ENCODE measurements at places on chromosomes 11 and 22. TPM values are rescaled to one million over a fixed set of nuclear protein-coding genes. Genes with fewer than 3 reads are reported as not detected.

The OR52A1 gene
- total RNA-seq: not detected

GRCh38 chr11:10208131-10208575, 85.9 kb downstream of the SBF2 start:
- no peak overlapping the region for H3K4me3 ChIP-seq
- H3K4me1 ChIP-seq: peaks cover 25% of the 10 kb centered on the region
- H3K36me3 ChIP-seq: no peaks in the 10 kb centered on the region
- peak; percentile 70 for DNase-seq

The SMDT1 gene
- 3.5 TPM for total RNA-seq

DNA sequence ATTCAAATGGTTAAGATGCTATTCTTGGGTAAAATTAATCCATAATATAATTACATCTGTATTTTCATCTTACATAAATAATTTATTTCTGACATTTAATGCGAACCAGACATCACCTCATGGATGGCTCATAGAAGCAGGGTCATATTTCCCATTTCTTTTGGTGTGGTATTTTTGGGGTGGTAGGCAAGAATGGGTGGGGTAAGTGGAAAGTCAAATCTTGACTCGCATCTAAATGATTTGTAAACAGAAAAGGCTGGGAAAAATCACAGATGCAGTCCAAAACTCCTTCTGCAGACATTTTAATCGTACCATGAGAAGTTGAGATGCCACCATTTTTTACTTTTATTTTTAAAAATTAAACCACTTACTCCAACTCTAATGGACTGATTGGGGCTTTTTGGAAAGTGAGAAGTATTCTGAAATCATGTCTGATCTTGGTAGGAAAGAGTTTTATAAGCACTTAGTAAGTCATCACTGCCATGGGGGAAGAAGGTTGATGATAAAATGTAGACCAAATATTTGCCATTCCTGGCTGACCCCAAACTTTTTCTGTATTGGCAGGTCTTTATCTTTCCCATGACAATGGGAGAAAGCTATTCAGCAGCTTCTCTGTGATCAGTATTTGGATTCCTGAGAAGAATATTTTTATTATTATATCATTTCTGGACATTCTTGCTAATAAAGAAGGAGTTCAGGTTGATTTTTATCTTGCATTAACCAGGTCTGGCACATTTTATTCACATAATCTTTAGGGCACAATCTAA, 47.2 kb upstream of the BLID start:
- peaks cover 96% of the 10 kb centered on the region for H3K4me1 ChIP-seq
- peaks cover 53% of the 10 kb centered on the region for H3K36me3 ChIP-seq
- no peaks in the 10 kb centered on the region for H3K27me3 ChIP-seq
- peak; percentile 70 for DNase-seq

- no peak overlapping the region for H3K27ac ChIP-seq
- peak; percentile 29 for DNase-seq
- H3K36me3 ChIP-seq: no peaks in the 10 kb centered on the region
- H3K4me3 ChIP-seq: no peak overlapping the region
- peaks cover 70% of the 10 kb centered on the region for H3K27me3 ChIP-seq
Observed at GRCh38 chr11:44333271-44334218, 23.6 kb upstream of the ALX4 start.

DNA sequence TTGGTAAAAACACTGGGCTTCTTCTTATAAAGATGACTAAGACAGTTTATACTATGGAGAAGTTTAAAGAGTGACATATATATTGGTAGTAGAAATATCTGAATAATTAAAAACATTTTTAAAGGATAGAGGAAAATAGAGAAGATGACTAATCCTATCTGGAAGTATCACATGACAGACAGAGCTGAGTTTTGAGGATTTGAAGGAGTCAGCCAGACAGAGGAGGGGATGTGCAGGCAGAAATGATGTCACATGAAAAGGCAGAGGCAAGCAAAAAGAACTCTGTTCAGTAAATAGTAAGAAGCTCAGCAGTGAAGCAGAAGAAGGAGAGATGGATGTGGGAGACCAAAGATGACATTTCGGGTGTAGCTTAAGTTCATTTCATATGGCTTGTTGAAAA, 1.6 kb downstream of the OR10A2 start:
- no peaks in the 10 kb centered on the region for H3K4me1 ChIP-seq
- H3K27me3 ChIP-seq: no peaks in the 10 kb centered on the region
- no peaks in the 10 kb centered on the region for H3K36me3 ChIP-seq
- no peak overlapping the region for H3K27ac ChIP-seq
- no peak overlapping the region for H3K4me3 ChIP-seq

GRCh38 chr11:123640029-123640428, 14.4 kb downstream of the SCN3B start:
- peaks cover 36% of the 10 kb centered on the region for H3K27me3 ChIP-seq
- H3K4me3 ChIP-seq: no peak overlapping the region
- no peak overlapping the region for H3K27ac ChIP-seq

DNA sequence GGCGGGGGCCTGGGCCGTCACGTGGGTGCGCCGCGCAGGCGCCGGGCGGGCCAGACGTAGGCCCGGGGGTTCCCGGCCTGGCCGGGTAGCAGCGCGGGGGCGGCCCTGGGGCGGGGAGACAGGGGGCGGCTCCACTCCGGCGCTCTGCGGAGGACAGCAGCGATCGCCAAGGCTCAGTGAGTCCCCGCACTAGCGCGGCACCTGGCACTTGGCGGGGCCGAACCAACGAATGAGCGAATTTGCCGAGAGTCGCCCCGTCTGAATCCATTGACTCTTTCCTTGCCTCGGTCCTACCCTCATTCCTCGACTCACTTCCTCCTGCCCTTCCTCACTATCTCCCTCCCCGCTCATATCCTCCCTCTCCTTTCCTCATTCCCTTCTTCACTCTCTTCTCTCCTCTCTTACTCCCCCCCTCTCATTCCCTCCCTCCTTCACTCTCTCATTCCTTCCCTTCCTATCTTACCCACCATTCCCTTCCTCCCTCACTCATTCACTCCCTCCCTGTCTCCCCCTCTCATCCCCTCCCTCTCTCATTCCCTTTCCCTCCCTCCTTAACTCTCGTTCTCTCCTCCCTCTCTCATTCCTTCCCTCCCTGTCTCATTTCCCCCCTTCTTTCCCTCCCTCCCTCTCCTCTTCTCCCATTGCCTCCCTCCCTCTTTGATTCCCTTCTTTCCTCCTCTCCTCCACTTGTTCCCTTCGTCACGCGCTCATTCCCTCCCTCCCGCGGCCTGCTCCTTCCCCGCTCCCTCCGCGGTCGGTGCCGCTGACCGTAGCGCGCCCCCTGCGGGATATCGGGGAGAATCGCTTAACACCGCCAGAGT, 476 bp upstream of the KLHL22 start:
- DNase-seq: peak; percentile 98
- H3K4me1 ChIP-seq: peaks cover 9% of the 10 kb centered on the region
- H3K36me3 ChIP-seq: no peaks in the 10 kb centered on the region

The OR56A1 gene
- total RNA-seq: not detected

DNA sequence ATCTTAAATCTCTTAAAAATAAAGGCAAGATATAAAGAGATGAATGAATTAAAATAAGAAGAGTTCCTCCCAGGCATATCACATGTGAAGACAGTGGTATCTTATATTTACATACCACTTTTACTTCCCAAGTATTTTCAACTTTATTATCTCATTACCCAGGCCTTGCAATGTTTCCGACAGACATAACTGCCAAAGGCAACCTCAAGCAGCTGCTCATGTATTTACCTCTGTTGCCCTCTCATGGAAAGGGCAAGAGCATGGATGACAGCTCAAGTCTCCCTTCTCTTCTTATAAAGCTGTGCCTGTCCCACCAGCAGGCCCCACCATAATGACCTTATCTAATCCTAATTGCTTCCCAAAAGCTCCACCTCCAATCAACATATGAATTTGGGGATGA, 894.2 kb downstream of the NTM start:
- DNase-seq: no peak
- no peaks in the 10 kb centered on the region for H3K4me1 ChIP-seq
- no peak overlapping the region for H3K4me3 ChIP-seq
- H3K36me3 ChIP-seq: no peaks in the 10 kb centered on the region
- no peaks in the 10 kb centered on the region for H3K27me3 ChIP-seq
- H3K27ac ChIP-seq: no peak overlapping the region

GRCh38 chr11:17683377-17684161, 35.8 kb upstream of the MYOD1 start:
- peaks cover 11% of the 10 kb centered on the region for H3K27me3 ChIP-seq
- no peaks in the 10 kb centered on the region for H3K36me3 ChIP-seq
- no peak overlapping the region for H3K27ac ChIP-seq
- no peak overlapping the region for H3K4me3 ChIP-seq
- no peaks in the 10 kb centered on the region for H3K4me1 ChIP-seq

GRCh38 chr11:118870396-118871343, 13.0 kb upstream of the CXCR5 start:
- peaks cover 6% of the 10 kb centered on the region for H3K4me1 ChIP-seq
- DNase-seq: peak; percentile 44
- H3K27ac ChIP-seq: peak overlapping the region; percentile 14
- no peaks in the 10 kb centered on the region for H3K36me3 ChIP-seq

DNA sequence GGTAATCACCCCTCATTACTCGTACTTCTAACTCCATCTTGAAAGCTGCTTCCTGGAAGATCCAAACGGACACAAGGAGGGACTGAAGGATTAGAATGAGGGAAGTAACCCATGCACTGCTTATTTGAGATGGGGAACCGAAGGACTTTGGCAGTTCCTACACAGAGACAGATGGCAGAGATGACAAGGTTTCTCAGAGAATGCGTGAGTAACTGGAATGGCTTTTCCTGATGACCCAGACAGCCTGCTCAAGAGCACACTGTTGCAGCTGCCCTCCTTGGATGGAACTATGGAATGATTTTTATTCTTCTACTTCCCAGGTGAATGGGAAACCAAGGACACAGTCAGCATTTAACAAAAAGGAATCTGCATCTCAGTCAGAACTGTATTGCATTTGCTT, 7.3 kb downstream of the KCNJ11 start:
- H3K4me3 ChIP-seq: no peak overlapping the region
- no peaks in the 10 kb centered on the region for H3K36me3 ChIP-seq
- peak; percentile 50 for DNase-seq
- no peaks in the 10 kb centered on the region for H3K27me3 ChIP-seq
- no peak overlapping the region for H3K27ac ChIP-seq

The CCDC73 gene
- total RNA-seq: not detected

DNA sequence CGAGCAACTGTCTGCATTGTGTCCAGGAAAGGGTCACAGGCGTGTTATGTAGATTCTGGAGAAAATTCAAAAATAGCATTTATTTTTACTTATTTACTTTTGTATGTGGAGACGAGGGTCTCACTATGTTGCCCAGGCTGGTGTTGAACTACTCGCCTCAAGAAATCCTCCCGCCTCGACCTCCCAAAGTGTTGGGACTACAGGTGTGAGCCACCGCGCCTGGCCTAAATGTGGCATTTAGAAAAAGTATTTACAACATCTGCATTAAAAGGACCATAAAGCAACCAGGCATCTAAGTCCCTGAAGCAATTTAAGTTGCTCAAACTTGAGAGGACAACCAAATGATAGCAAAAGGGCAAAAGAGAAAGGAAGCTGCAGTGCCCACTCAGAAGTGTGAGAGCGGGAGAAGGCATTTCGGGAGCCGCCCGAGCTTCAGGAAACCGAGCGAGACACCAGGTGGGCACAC, 595 bp downstream of the TRIM66 start:
- H3K36me3 ChIP-seq: peaks cover 31% of the 10 kb centered on the region
- no peaks in the 10 kb centered on the region for H3K27me3 ChIP-seq
- peaks cover 7% of the 10 kb centered on the region for H3K4me1 ChIP-seq
- H3K27ac ChIP-seq: peak overlapping the region; percentile 90
- H3K4me3 ChIP-seq: peak overlapping the region; percentile 95
- DNase-seq: no peak

DNA sequence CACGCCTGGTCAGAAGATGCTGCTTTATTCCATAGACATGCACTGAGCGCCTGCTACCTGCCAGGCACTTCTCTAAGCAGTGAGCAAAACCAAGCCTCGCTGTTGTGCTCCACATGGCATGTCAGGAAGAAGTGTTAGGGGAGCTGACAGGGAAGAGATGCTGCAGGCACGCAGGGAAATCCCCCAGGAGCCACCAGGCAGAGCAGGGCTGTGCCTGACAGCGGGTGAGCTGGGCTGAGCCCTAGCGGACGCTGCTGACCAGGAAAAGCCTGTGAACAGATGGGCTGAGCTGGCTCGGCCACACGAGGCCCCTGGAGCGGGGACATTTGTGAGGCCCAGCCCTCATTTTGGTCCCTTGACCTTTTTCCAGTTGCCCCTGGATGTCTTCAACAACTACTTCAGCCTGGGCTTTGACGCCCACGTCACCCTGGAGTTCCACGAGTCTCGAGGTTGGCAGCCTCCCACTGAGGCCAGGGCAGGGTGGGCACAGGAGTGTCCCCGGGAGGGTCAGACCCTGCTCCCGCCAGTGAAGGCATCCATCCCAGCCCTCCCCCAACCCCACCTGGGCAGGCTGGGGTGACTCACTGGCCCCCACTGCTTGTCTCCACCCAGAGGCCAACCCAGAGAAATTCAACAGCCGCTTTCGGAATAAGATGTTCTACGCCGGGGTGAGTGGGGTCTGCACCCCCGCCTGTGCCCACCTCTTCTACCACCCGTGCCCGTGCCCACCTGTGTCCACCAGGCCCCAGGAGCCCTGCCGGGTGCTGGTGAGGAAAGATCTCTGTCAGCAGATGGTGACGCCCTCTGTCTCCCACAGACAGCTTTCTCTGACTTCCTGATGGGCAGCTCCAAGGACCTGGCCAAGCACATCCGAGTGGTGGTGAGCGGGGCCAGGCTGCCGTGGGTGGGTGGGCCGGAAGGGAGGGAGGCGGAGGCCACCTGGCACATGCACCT, 7.4 kb upstream of the MDK start:
- H3K36me3 ChIP-seq: no peaks in the 10 kb centered on the region
- no peak for DNase-seq
- H3K27ac ChIP-seq: no peak overlapping the region
- no peaks in the 10 kb centered on the region for H3K4me1 ChIP-seq

- H3K36me3 ChIP-seq: no peaks in the 10 kb centered on the region
- no peak overlapping the region for H3K27ac ChIP-seq
- peaks cover 30% of the 10 kb centered on the region for H3K4me1 ChIP-seq
- H3K27me3 ChIP-seq: no peaks in the 10 kb centered on the region
- no peak for DNase-seq
Observed at GRCh38 chr11:69004411-69005182, 8.4 kb downstream of the MRGPRF start.

GRCh38 chr11:665062-665703, 28.1 kb downstream of the DRD4 start:
- peaks cover 14% of the 10 kb centered on the region for H3K4me1 ChIP-seq
- peak overlapping the region; percentile 29 for H3K4me3 ChIP-seq
- peak overlapping the region; percentile 74 for H3K27ac ChIP-seq
- H3K36me3 ChIP-seq: no peaks in the 10 kb centered on the region
- no peaks in the 10 kb centered on the region for H3K27me3 ChIP-seq

The CARNS1 gene
- total RNA-seq: 0.38 TPM

The TCN2 gene
- 8.1 TPM for total RNA-seq

The DUSP8 gene
- total RNA-seq: 0.11 TPM

DNA sequence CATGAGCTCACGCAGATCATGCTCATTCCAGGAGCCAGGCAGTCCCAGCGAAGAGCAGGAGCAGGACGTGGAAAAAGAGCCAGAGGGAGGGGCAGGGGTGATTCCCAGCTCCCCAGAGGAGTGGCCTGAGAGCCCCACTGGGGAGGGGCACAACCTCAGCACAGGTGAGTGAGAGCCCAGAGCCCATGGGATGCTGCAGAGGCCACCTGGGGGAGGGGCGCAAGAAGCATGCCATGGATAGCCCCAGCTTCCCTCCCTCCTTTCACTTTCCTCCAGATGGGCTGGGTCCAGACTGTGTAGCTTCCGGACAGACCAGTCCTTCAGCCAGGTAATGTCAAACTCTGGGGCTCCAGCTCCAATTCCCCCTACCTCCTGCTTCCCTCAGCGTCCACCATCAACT, 6.2 kb downstream of the SMTNL1 start:
- H3K27me3 ChIP-seq: no peaks in the 10 kb centered on the region
- no peak overlapping the region for H3K27ac ChIP-seq
- H3K4me3 ChIP-seq: no peak overlapping the region

The FAM83F gene
- not detected for total RNA-seq
